Right renal cortex interstitium (tissue), 3 donors: ENCODE measurements at places on chromosomes 4 and X. TPM values are rescaled to one million over a fixed set of nuclear protein-coding genes. Genes with fewer than 3 reads are reported as not detected.

The CENPVL3 gene
- polyA plus RNA-seq = 1.7 TPM

The AKAP4 gene
- 0.07 TPM for polyA plus RNA-seq

The FAT4 gene
- polyA plus RNA-seq = 30.0 TPM

The GPC3 gene
- polyA plus RNA-seq = 1,341 TPM

The UXT gene
- polyA plus RNA-seq = 116 TPM
